ENCODE measurements at places on chromosomes 5 and 9.

- no peak for DNase-seq
Observed at GRCh38 chr5:123086376-123087055, 2.5 kb upstream of the PRDM6 start.

DNA sequence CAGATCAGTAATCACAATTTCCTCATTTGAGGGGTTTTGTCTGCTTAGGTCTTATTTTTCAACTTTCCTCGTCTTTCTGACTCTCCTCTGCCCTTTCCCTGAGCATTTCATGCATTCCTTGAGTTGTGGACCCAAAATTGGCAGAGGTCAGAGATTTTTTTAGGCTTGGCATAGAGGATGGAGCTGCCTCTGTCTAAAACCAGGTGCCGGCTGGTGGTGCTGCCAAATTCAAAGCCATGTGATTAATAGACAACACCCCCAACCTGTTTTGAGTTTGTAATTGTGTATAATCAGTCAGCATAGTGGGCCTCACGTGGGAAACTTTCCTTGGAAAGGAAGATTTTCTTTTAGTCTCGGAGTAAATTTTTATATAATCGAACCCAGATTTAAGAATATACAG, 39.6 kb downstream of the TJP2 start:
- DNase-seq: no peak

GRCh38 chr5:19233573-19233972, 754.4 kb downstream of the CDH18 start:
- no peak for DNase-seq

DNA sequence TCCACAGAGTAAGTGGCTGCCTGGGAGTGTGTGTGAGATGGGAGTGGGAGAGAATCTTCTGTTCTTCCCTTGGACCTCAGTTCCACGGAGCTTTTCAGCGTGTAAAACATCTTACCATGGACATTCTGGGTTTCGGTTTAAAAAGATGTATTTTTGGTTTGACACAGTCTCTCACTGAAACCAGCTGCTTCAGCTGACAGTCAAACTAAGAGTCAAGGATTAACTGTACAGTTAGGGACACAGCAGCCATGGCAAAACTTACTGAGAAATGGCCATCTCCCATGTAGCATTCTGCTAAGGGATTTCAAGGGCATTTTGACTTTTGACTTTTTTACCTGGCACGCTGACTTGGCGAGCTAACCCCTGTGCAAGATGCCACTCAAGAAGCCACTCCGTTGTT, 93.8 kb upstream of the IL12B start:
- no peak for DNase-seq

DNA sequence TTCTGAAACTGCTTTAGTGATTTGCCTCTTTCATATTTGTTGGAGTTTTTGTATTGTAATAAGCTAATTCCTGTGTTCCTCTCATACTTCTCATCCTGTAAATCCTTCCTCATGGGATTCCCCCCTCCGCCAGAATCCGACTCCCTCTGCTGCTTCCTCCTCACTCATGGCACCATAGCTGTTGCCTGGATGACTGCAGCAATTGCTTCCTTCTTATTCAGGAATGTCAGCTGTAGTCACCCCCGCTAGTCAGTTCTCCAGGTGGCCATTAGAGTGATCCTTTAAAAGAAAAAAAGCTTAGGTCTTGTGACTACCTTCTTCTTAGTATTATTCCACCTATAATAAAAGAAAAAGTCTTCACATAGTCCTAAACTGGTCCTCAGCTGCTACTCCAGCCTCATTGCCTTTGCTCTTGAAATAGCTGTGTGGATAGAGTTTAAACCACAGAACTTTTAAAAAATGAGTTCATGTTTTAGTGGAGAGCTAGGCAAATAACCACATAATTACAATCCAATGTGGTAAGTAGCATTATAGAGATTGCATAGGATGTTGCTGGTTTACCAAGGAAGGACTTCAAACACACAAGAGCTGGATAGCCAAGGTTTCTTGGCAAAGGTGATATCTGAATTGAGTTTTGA, 227.3 kb downstream of the KDM4C start:
- peak; percentile 8 for DNase-seq

DNA sequence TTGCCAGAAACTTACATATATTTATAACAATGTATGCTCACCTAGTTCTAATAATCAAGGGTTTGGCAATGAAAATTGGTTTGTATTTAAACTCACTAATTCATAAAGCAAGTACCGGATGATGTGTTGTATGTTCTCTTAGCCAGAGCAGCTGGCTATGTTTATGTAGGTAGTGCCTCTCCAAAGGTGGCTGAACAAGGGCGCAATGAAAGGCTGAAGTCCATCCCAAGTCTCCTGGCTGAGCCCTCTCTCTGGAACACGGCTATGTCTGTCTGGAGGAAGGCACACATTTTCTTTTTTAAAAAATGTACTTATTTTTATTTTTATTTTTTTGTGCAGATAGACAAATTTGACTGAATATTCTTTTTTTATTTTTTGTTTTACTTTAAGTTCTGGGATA, 141.2 kb upstream of the DAB2 start:
- DNase-seq: no peak
